GM23248 (cell line): ENCODE measurements at places on chromosomes 16 and 17.

DNA sequence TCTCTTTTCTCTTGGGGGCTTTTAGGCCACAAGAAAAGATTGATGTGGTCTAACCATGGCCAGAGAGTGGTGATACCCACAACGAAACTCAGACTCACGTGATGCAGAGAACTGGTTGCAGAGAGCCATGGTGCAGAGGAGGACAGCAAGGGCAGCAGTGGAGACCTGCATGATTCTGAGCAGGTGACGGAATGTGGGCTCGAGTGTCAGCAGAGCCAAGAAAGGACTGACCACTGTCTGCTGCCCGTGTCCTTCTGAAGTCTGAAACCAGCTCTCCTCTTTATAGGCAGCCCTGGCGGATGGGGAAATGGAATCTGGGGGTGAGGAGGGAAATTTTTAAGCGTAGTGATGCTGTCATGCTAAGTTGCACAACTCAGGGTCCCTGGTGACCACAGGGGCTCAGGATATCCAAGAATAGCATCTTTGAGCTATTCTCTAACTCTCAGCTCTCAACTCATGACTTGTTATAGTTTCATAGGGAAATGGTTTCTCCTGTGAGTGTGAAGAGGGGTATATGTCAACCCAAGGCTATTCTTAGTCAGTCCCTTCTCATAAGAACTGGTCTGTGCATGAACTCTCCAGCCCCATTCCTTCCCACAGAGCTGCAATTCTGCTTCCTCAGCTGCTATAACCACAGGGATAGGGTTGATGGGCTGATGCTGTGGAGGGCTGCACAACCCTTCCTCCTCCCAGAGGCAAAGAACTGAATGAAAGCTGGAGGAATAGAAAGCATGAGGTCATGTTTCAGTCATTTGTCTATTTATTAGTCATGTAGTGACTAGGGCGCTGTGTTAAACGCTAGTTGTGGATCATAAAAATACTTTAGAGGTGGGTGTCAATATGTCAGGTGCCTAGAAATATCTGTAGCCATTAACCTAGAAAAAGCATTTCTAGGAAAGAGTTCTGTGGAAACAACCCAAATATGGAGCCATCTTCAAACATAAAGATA, at the start of gene CCL3:
Gene CCL3 (minus strand): TSS at position 256 of the 949 bp plus-strand sequence. CDS start 85 bp downstream, at position 171.
- peak; percentile 6 for DNase-seq

DNA sequence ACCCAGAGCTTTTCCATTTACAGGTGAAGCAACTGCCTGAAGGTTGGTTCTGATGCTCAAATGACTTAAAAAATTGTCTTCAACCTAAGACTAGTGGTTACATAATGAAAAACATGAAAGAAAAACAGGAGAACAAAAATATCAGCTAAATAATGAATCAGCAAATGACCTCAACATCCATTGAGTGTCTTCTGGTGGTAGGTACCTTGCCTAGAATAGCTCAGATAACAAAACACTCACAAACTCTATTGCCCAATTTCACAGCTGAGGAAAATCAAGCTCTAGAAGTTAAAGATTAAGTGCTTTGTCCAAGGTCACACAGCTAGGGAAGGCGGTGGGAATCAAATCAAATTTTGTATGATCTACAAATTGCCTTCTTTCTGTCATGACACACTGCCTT, 304.6 kb upstream of the CDH11 start:
- peak; percentile 33 for DNase-seq

DNA sequence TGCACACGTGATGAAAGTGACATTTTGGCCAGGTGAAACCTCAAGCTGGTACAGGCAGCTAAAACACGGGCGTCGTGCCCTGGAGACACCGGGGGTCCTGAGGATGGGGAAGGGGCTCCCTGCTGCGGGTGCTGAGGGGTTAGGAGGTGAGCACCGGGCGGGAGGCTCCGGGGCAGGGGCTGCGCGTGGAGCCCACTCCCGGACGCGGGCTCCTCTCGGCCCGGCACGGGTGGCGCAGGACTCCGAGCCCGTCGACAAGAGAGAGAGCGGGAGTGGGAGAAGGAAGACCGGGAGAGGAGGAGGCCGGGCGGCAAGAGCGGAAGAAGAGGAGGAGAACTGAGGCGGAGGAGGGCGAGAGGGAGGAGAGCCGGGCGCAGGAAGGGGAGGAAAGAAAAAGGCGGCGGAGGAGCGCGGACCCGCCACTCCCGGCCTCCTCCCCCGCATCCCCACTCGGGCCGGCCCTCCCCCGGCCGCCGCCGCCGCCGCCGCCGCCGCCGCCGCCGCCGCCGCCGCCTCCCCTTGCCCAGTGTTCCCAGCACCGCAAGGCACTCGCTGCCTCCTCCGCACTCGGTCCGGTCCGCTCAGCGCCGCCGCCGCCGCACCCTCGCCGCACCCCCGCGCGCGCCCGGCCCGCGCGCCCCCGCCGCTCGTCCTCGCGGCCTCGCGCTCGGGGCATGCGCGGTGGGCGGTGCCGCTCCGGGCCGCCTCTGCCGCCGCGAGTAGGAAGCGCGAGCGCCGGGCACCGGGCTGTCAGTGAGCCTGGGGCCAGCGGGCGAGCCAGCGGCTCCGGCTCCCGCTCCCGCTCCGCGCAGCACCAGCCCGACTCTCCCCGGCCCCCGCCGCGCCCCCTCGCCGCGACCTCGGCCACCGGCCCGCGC, at the start of gene PRKCA:
Gene PRKCA (plus strand): TSS at position 750 of the 878 bp plus-strand sequence.
- DNase-seq: peak; percentile 92

GRCh38 chr17:44212507-44213402, 6.7 kb downstream of the UBTF start:
- DNase-seq: no peak
